ENCODE measurements at places on chromosomes 12 and 14.

DNA sequence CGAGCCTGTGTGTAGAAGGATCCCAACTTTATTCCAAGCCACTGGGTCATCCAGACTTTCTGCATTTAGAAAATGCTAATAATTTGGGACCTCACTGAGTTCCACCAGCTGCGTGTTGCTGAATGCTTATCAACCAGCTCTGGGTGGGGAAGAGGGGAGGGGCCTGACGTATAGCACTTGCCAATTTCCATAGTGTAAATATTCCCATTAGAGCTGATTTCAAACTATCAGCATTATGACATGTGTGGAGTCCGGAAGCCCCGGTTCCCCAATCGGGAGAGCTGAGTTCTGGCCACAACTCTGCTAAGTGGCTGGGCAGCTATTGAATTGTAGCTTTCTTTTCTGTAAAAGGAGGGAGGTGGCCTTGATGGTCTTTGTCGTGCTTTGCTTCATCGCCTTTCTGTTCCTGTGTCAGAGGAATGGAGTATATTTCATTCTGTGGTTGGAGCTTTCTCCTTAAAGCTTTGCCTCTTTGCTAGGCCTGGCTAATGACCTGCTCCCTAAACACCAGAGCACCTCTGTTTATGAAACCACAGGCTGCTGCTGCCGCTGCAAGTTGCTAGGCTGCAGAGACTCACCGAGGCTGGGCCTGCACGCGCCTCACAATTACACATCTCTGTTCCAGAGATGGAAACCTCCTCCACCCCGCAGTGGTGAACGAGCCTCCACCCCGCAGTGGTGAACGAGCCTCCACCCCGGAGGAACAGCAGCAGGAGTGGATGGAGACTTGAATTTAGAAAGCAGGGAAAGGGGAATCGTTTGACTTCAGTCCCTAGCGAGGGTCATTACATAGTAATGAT, 7.7 kb upstream of the BCL7A start:
- no peak for DNase-seq

- no peak for DNase-seq
Measured at GRCh38 chr14:77622366-77622961, 6.0 kb upstream of the SPTLC2 start.

- no peak for DNase-seq
Measured at GRCh38 chr12:49672301-49673217, 34.6 kb downstream of the FMNL3 start.

GRCh38 chr12:16756833-16757555, 151.0 kb upstream of the LMO3 start:
- DNase-seq, result peak; percentile 31

- DNase-seq, result no peak
Measured at GRCh38 chr14:57818511-57818910, 47.4 kb downstream of the SLC35F4 start.

GRCh38 chr14:77062261-77062660, 33.8 kb upstream of the IRF2BPL start:
- no peak for DNase-seq

GRCh38 chr12:20549108-20549719, 145.9 kb upstream of the SLCO1C1 start:
- peak; percentile 4 for DNase-seq

GRCh38 chr12:88775742-88776151, 195.5 kb upstream of the KITLG start:
- no peak for DNase-seq

DNA sequence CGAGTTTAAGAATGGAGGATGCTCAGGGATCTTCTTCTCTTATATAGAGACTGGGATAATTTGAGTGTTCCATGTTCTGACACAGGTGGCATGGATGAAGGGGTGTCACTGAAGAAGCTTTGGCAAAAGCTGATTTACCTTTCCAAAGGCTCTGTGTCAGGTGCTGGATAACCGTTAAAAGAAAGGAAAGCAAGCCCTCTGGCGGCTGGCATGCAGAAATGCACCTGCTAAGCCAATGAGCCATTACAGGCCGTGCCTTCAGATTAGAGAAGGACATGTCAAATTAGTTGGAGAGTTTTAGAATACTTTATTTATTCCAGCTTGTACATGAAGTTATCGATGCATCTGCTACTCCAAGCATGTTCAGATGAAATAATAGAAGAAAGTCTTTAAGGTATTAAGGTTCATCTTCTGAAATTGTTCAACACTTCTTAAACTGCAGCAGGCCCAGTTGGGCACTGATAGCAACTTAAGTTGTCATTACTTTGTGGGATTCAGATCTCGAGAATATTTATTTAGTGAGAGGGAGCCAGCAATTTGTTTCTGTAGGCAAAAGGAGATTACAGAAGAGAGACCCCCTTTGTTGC, 678.2 kb downstream of the NRXN3 start:
- peak; percentile 58 for DNase-seq
